ENCODE measurements at places on chromosomes 3 and 15. TPM values are rescaled to one million over a fixed set of nuclear protein-coding genes. Genes with fewer than 3 reads are reported as not detected.

- no peak for DNase-seq
Observed at GRCh38 chr15:31349233-31350141, 22.9 kb downstream of the KLF13 start.

GRCh38 chr3:118478706-118479276 is 555.9 kb downstream of the IGSF11 start:
- no peak for DNase-seq

DNA sequence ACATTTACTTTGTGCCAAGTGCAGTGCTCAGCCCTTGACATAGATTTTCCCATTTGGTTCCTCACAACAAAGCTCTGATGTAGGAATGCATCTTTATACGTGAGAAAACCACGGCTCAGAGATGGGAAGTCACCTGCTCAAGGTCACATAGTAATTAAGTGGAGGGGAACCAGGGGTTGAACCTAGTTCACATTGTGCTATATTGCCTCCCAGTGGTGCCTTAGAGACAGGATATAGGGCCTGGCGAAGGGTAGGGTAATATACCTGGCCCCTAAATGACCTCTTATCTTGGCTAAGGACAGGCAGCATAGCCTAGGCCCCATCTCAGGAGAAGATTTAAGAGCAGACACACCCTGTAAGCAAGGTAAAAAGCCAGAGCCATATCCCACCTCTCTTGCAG is 71.5 kb downstream of the FOXP1 start:
- no peak for DNase-seq

DNA sequence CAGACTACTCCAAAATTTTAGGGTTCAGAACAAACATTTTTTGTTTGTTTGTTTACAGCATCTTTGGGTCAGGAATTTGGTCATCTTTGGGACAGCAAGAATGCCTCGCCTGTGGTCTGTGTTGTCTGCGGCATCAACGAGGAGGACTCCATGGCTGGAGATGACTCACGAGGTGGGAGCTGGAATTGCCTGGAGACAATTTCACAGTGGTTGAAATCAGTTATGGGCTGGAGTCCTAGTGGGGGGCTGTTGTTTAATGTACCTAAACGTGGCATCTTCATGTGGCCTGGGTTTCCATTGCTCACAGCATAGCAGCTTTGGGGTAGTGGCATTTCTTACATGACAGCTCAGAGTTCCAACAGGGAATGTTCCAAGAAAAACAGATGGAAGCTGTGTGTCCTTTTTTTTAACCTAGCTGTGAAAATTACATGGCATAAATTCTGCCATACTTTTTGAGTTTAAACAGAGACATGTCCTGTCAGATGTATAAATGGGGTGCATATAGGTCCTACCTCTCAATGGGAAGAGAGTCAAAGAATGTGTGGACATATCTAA is 507.3 kb upstream of the CBLB start:
- no peak for DNase-seq

DNA sequence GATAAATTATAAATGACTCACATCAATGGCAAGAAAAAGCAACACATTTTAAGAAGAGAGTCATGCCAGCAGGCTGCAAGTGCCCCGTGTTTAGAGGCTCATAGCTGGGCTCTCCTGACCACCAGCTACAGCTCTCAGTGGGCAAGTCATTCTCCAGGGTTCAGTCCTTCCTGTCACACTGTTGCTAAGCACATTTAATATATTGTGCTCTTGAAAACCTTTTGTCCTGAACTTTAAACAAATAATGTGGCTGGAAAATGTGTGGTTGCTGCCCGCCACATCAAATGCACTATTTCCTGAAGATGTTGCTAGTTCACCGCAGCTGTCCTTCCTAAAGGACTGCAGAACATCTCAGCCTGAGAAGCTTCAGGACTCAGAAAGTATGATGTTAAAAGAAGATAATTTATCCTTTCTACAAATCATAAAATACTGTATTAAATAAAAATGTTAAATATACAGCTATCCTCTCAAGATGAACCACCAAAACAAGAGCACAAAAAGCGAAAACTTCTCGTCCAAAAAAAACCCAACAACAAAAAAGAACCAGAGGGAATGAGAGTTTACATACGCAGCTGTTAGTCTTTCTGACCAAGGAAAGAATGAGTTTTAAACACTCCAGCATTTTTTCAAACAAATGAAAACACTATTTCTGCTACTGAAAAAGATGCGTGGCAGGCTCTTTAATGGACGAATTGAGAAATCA is 951 bp downstream of the TARS3 start:
- no peak for DNase-seq

ZNF662 gene
- total RNA-seq: 1.4 TPM

FBXL22 gene
- total RNA-seq: 0.31 TPM

RFTN1 gene
- total RNA-seq: 41.8 TPM

SPINT1 gene
- total RNA-seq: 28.6 TPM

All from endothelial cell (in vitro differentiated cells).